ENCODE measurements at places on chromosomes 7 and 10.

GRCh38 chr10:15571575-15571974 lies 148.1 kb downstream of the ITGA8 start:
- DNase-seq, result peak; percentile 30

- DNase-seq, result no peak
These were observed 42.6 kb upstream of the ZNRF2 start for GRCh38 chr7:30241767-30242166.

DNA sequence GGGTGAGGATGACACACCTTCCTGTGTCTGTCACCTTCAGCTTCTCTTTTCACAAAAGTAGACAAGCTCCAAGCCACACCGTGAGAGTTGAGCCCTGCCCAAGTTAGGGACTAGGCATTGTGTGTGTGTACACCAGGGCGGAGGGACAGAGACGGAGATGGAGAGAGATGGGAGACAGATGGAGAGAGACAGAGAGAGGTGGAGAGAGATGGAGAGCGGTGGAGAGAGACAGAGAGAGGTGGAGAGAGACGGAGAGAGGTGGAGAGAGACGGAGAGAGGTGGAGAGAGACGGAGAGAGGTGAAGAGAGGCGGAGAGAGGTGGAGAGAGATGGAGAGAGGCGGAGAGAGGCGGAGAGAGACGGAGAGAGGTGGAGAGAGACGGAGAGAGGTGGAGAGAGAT lies 207.0 kb downstream of the DNAJB6 start:
- no peak for DNase-seq

DNA sequence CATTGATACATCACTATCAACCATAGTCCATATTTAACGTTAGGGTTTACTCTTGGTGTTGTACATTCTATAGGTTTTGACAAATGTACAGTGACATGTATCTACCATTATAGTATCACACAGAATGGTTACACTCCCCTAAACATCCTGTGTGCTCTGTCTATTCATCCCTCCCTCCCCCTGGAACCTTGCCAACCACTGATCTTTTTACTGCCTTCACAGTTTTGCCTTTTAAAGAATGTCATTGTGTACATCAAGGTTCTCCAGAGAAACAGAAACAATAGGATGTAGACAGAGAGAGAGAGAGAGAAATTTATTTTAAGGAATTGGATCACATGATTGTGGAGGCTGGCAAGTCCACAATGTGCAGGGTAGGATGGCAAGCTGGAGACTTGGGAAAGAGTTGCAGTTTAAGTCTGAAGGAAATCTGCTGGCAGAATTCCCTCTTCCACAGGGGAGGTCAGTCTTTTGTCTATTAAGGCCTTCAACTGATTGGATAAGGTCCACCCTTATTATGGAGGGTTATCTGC lies 45.1 kb upstream of the CCNJ start:
- no peak for DNase-seq

All from NCI-H446 (cell line).